H54 (cell line): ENCODE measurements at places on chromosomes 1 and 21.

DNA sequence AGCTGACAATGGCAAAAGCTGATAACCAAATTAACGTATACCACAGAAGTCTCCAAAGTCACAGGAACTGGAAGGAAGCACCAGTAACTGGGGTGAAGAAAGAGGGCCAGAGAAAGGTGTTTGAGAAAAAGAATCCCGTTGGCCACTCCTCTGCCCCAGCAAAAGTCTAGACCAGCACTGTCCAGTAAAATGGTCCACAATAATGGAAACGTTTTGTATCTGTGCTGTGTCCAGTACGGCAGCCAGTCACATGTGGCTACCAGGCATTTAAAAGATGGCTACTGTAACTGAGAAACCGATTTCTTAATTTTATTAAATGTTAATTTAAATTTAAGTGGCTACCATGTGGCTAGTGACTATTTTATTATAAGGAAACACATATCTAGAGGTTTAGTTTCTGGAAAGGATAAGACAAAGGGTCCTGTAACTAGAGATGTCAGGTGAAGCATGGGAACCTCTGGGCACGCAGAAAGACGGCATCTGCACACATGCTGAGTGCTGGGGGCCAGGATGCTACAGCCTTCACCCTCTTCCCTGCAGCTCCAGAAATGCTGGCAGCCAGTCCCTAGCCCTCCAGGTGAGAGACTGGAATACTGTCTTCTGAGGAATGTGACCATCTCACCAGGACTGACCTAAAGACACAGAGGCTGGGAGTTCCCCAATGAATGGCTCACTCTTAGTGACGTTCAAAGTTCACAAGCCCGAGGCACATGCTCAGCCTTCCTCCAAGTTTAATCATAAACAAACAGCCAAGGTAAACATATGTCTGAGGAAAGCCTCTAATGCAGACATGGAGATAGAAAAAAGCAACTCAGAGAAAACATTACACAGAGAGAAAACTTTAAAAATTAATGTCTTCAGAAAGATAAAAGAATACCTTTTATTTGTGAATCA lies 50.7 kb downstream of the JAK1 start:
- DNase-seq: no peak

DNA sequence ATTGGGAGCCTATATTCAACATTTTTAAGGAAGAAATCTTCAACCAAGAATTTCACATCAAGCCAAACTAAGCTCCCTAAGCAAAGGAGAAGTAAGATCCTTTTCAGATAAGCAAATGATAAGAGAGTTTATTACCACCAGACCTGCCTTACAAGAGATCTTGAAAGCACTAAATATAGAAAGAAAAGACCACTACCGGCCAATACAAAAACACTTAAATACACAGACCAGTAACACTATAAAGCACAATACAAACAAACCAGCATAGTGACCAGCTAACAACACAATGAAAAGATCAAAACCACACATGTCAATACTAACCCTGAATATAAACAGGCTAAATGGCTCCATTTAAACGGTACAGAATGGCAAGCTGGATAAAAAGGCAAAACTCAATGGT lies 165.4 kb downstream of the MRPL39 start:
- no peak for DNase-seq

- no peak for DNase-seq
These were observed 63.1 kb upstream of the IGSF5 start for GRCh38 chr21:39681845-39682244.

DNA sequence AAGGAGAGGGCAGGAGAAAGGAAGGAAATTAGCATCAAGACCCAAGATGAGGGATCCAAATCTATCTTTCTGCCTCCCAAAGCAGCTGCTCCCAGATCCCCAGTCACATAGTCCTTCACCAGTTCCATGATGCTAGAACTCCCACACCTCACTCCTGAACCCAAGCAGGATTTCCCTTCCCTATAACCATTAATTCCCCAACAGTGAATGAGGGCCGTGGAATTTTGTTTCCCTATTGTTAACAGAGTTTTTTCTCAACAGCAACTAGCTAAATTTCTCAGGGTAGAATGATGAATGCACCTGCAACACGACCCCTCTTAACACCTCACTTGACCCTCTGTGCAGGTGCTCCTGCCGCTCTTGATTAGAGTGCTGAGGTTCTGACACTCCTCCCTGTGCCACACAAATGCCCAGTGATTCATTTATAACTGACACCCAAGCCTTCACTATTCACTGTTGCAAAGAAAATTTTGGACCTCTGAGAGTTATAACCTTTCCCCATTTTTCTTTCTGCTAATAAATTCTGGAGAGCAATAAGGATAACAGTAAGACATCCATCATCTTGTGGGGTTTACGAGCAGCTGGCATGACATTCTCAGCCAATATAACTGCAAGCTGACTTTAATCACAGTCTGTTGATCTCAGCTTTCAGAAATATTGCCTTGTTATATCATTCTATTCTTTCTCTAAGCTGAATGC lies 25.4 kb upstream of the NPL start:
- no peak for DNase-seq

- peak; percentile 21 for DNase-seq
These were observed 63.3 kb downstream of the ERG start for GRCh38 chr21:38434913-38435533.

- no peak for DNase-seq
These were observed 118.8 kb downstream of the PSMG1 start for GRCh38 chr21:39064325-39065012.

- DNase-seq: no peak
These were observed 113.9 kb downstream of the RGS21 start for GRCh38 chr1:192430644-192431043.

DNA sequence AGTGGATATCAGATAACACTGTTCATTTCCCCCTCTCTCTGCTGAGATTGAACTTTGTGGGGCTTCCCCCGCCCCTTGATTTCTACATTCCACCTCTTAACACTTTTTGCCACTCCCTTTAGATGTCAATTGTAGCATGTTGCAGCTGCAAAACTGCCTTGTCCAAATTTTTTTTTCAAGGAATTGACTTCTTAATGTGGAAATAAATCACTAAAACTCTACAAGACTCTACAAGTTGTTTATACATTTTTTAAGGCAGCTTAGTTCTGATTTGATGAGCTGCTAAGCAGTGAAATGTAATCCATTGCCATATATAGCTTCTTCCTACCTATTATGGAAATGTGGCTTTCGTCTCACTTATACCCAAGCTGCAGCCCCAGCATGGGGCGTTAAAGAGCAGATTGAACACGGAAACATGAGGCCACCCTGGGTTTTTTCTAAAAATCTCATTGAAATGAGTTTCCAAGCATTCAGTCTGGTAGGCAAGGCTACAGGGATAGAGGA lies 132.2 kb downstream of the SYT2 start:
- no peak for DNase-seq
